ENCODE measurements at places on chromosomes 2 and 18.
A peak's percentile ranks its signal among the peaks of the same experiment; 100 is the strongest.

GRCh38 chr18:37270038-37270665 is 295.4 kb downstream of the CELF4 start:
- no peak for DNase-seq

GRCh38 chr2:42843131-42843530 is 50.7 kb upstream of the HAAO start:
- DNase-seq, result no peak

GRCh38 chr2:16214861-16215260 is 274.5 kb downstream of the MYCN start:
- DNase-seq, result no peak

GRCh38 chr18:48300463-48300961 is 108.7 kb downstream of the ZBTB7C start:
- no peak for DNase-seq

GRCh38 chr2:132588576-132588975 is 81.4 kb downstream of the LYPD1 start:
- DNase-seq, result no peak

- DNase-seq, result no peak
Measured at GRCh38 chr2:231457101-231457500, 7.2 kb downstream of the NCL start.

GRCh38 chr18:27750014-27750413 is 426.9 kb downstream of the CDH2 start:
- DNase-seq, result peak; percentile 2

DNA sequence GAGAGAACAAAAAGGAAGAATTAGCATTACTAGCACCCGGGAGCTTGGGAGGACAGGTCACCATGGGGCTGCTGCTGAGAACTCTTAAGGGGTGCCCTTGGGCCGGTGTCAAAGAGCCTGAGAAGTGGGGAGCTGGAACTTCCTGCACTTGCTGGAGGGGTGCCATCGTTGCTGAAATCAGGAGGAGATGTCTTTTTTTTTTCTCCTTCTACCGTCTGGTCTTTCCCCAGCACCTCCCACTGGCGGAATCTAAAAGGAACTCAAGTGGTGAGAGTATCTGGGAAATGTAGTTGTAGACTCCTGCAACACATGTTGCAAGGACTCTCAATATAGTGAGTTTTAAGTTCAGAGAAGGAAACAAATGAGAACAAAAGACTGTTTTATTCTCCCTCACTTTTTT is 6.1 kb upstream of the AMMECR1L start:
- no peak for DNase-seq

DNA sequence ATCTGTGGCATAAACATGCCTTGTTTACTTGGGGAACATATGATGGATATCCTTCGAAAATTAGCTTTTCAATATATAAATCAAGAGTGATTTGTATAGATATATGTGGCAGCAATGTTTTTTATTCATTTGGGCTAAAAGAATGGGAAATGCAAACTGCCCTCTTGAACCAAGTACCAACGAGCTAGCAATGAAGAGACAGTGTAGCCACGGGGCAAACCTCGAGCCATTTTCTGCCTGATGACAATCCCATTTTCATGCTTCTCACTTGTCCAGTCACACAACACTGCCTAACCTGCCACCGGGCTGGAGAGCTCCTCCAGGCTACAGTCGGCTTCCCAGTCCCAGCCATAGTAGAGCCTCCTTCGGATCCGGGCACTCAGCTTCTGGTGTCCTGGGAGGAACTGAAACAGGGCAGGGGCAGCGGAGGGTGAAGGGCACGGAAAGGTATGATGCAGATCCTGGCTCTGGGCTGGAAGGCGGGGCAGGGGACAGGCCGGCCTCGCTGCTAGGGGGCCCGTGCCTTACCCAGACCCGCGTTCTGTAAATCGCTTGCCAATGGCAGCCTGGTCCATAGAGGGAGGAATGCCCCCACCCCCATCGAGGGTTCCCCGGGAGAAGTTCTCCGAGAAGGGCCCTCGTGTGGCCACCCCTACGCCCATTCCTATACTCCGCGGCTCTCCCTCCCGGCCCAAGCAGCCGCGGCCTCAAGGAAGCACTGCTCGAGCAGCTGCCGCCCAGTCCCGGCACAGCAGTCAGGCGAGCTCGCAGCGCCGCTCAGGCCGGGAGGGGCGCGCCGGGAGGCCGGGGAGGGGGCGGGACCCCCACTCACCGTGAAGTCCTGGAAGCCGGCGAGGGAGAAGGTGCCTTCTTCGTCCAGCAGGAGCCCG is 552 bp downstream of the CNPPD1 start:
- DNase-seq, result no peak

DNA sequence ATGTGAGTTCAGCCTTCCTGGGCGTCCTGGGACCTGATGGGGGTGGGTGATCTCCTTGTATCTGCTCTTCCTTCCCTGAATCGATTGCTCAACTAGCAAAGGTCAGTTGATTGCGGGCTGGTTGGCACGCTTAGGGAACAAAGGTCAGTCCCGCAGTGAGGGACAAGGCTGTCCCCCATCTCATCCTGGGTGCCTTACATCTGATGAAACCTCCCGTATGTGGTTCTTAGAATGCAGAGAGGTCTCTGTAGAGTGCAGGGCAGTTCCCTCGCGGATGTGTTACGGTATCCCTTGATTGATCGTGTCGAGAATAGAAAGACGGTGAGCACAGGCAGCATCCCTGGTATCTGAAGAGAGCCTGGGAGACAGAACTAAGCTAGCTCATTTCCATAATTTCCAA is 56.4 kb upstream of the RBM44 start:
- DNase-seq, result no peak

GRCh38 chr18:27785815-27786471 is 391.0 kb downstream of the CDH2 start:
- DNase-seq, result no peak

- DNase-seq, result no peak
Measured at GRCh38 chr2:240023792-240024191, 1.4 kb downstream of the NDUFA10 start.

- DNase-seq, result no peak
Measured at GRCh38 chr2:4753721-4754120, 938.5 kb upstream of the SOX11 start.

- DNase-seq, result no peak
Measured at GRCh38 chr18:37762076-37762621, 196.6 kb upstream of the CELF4 start.

DNA sequence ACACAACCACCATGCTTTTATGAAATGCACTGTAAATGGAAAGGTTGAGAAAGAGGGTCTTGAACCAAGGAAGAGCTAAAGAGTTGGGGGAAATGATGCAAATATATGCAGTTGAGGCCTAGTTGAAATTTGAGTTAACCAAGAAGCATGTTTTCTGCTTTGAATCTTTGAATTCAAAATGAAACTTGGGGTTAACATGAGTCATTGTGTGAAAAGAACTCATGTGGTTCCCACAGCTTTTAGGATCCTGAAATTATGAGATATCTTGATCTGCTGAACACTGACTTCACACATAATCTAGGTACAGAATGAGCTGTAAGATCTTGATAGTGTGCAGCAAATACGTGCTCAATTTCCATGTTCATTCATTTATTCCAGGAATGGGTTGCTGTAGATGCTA is 422.9 kb upstream of the TRIB2 start:
- no peak for DNase-seq

DNA sequence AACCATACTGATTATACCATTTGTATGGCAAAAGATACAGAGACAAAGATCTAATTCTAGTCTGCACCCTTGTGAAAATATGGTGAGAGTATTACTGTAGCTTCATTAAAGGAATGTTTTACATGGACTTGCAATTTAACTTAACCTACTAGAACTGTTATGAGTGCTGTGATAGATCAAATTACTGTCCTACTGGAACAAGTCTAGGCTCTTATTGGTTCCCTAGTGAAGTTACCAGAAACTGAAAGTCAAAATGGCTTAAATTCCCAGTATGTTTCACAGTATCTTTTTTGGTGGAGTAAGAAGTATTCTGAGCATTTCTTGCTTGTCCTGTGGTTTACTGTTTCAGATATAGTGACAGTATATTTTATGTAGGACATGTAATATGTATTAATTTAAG is 3.8 kb upstream of the TBR1 start:
- DNase-seq, result no peak

DNA sequence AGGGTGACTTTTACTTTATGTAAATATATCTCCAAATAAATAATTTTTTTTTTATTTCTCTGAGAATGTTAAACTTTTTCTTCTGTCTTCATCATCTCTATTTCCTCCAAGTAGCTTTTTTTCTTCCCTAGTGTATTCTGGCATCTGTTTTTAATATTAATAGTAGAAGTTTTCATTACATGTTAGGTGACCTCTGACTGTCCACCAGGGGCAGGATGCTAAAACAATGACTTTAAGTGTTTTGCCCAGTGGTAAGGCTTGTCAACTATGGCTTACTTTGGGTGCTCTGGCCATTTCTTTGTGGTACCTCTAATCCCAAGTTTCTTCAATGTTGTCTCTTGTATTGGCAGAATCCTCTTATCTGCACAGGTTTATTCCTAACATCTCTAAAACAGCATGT is 127.1 kb downstream of the SRBD1 start:
- no peak for DNase-seq

GRCh38 chr2:234580686-234581085 is 83.8 kb upstream of the ARL4C start:
- no peak for DNase-seq

DNA sequence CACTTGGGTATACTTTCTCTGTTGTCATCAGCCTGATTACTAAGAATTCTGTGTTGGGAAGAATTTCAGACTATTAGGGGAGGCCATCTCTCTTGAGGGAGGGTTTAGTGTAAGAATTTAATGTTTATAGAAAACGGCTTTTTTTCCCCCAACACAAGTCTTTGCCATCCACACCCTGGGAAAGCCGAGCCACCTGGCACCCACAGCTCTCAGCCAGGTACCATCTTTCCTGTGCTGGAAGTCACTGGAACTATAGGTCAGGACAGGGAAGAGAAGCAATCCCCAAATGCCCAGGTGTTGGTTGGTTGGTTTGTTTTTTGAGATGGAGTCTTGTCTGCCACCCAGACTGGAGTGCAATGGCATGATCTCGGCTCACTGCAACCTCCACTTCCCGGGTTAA is 155.1 kb downstream of the SMAD7 start:
- DNase-seq, result no peak

- DNase-seq, result no peak
Measured at GRCh38 chr2:41967476-41968181, 80.2 kb upstream of the PKDCC start.

- no peak for DNase-seq
Measured at GRCh38 chr2:53802617-53803151, 15.8 kb downstream of the ERLEC1 start.

GRCh38 chr18:74748809-74749208 is 151.1 kb downstream of the ZNF407 start:
- DNase-seq, result no peak

DNA sequence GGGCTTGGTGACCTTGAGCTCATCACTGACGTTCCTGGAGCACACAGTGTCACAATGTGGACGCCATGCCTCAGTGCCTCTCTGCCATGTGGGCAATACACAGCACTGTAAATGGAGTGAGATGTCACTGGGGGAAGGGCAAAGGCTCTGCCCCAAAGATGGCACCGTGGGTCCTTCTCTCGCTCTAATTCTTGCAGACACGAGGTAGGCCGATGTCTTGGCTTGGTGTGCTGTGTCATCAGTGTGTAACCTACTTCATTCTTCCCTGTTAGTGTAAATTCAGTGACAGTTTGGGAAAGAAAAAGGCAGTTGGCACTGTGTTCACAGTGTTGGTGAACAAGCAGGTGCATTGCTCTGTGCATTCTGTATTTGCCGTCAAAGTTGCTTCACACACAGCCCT is 309.3 kb upstream of the MYT1L start:
- DNase-seq, result no peak

DNA sequence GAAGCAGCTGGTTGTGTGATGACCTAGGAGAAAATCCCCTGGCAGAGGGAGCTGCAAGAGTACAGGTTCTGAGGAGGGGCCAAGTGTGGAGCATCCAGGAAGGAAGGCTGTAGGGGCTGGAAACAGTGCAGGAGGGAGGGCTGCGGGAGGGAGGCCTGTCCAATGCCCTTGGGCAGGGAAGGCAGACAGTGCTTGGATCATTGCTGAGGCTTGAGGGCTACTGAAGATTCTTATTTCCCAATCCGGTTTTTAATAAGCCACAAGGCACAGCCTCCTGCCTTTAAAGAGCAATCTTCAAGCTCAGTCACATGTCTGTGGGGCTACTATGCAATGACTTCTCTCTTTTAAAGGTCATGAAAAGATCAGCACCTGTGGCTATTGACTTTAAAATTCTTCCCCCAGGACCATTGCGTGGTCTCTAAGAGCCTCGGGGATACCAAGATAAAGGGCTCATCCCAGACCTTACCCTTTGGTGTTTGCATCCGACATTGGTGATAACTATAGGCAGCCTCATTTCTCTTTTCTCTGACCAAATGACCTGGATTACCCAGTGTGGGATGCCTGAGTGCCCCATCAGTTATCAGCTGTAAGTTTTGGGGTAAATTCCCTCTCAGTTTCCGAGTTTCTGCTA is 149.6 kb downstream of the DOCK10 start:
- DNase-seq, result no peak

DNA sequence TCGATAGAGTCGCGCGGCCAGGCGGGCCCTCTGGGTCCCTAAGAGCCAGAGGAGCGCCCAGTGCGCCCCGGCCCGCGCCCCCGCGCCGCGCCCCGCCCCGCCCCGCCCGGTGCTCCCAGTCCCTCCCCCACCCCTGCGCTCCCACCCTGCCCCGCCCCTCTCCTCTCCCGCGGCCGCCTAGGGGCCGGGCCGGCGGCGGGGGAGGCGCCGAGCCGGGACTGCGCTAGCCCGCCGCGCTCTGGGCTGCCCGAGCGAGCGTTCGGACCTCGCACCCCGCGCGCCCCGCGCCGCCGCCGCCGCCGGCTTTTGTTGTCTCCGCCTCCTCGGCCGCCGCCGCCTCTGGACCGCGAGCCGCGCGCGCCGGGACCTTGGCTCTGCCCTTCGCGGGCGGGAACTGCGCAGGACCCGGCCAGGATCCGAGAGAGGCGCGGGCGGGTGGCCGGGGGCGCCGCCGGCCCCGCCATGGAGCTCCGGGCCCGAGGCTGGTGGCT is at the start of gene GPC1:
GPC1 (plus strand) TSS at position 207 of the 491 bp plus-strand sequence; CDS start at position 463, 256 bp downstream.
- DNase-seq, result no peak

DNA sequence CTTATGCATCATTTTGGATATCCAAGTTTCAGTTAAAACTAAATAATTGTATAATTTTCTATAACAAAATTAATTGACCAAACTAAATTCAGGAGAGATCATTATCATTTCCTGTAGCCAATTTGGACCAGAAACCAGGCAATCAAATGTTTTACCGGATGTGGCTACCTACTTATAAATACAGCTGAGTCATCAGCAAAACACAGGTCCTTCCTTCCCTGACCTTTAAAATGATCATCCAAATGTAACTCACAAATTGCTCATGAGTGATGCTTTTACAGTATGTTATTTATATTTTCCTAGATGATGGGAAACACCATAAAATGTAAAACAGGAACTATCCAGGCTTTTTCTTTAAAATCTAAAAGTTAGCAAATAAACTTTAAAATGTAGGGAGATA is 133.7 kb downstream of the CBLN2 start:
- DNase-seq, result no peak

- DNase-seq, result no peak
Measured at GRCh38 chr2:201698588-201699226, at the start of gene MPP4. Gene MPP4 (minus strand): TSS chr2:201698644. CDS start chr2:201693954, 4,690 bp downstream.
